CD4-positive, alpha-beta T cell treated with Interleukin-4 for 4 hours (primary cell): ENCODE measurements at places on chromosomes 16 and 17.

DNA sequence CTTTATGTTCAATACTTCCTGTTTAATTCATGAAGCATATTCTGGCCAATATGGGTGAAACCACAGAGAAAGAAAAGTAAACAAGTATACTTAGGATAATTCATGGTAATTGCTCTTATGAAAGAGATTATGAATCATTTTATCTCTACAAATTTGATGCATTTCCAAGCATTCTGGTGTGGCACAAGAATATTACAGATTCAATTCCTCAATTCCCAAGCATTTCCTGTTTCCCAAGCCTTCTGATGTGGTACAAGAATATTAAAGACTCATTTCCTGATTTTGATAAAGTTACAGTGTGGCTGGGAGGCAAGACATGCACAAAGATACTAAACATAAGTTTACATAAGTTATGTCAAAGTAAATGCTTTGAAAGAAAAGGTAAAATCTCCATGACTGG is 126.1 kb upstream of the NUDT7 start:
- DNase-seq = no peak

DNA sequence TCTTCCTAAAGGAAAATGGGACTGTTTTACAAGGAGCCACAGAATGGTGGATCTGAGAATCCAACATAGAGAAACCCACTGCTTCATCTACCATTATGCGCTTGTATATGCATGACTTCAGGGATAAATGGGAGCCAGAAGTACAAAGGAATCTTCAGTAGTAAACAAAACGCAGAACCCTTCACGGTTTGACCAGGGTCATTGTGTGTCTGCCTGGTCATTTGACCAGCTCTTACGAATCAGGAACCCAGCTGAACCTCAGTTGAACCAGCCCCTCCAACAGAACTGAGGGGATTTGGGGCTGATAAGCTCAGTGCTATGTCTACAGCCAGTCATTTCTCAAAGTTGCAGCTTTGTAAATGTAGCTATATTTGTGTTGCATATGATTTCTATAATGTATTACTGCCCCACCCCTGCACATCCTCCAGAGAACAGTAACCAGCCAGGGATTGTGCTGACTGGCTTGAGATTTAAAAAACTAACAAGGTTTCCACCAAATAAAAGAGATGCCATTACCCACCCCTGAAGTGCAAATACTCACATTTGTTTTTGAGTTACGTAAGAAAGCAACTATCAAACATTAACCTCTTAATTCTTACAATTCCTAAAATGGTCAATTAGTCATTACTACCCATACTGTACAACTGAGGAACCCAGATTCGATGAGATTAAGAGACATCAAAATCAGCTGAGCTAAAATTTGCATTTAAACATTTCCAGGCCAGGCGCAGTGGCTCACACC is 6.3 kb downstream of the CMTM4 start:
- no peak for DNase-seq

- DNase-seq = no peak
These were observed 62.6 kb upstream of the ERN1 start for GRCh38 chr17:64192589-64192988.

DNA sequence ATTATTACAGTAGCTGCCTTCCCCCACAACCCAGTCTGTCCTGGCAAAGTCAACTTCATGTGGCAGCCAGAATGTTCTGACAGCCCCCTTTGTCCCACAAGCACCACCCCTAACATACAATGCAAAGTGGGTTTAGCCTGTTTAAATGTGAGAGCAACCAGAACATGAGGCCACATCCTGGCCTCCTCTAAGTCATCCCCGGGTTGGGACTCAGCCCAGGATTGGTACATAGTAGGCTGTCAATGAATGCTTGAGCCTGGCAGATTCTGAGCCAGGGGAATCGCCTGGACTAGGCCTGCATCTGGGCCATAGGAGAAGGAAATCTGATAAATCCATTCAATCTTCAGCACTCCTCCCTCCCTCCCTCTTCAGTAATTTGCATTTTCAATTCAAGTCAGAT is 4.3 kb upstream of the ITGA3 start:
- DNase-seq = no peak

DNA sequence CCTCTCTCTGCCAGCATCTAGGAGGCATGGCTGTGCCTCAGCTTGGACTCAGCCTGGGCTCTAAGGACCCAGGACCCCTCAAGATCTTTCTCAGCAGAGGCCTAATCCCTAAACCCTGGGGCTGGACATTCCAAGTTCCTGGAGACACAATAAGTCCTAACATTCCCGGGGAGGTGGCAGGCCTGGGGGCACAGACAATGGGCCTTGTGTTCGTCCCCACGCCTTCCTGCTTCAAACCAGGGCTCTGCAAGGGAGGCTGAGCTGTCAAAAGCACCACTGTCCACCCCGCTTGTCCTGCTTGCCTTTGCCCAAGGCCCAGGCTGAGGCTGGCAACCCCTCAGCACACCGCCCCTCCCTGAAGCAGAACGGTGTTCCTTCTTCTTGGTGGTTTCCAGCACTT is 13.7 kb downstream of the SDK2 start:
- DNase-seq = no peak

GRCh38 chr17:73641826-73642600 is 2.2 kb downstream of the SDK2 start:
- no peak for DNase-seq

DNA sequence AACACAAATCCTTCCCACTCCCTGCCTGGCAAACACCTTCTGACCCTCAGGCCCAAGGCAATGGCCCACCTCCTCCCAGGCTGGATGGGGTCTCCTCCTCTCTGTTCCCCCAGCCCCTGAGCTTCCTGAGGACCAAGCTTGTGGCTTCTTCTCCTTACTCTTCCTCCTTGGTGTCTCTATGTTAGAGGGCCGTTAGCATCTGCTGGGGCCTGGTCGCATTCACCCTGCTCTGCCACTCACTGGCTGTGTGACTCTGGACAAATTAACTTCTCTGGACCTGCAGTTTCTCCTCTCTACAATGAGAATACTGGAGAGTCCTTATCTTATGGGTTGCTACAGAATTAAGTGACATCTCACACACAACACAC is 725 bp upstream of the MT2A start:
- DNase-seq = no peak

GRCh38 chr16:23999663-24000062 is 163.9 kb downstream of the PRKCB start:
- DNase-seq = no peak

- no peak for DNase-seq
These were observed 26.3 kb upstream of the GAS7 start for GRCh38 chr17:10224582-10225195.

DNA sequence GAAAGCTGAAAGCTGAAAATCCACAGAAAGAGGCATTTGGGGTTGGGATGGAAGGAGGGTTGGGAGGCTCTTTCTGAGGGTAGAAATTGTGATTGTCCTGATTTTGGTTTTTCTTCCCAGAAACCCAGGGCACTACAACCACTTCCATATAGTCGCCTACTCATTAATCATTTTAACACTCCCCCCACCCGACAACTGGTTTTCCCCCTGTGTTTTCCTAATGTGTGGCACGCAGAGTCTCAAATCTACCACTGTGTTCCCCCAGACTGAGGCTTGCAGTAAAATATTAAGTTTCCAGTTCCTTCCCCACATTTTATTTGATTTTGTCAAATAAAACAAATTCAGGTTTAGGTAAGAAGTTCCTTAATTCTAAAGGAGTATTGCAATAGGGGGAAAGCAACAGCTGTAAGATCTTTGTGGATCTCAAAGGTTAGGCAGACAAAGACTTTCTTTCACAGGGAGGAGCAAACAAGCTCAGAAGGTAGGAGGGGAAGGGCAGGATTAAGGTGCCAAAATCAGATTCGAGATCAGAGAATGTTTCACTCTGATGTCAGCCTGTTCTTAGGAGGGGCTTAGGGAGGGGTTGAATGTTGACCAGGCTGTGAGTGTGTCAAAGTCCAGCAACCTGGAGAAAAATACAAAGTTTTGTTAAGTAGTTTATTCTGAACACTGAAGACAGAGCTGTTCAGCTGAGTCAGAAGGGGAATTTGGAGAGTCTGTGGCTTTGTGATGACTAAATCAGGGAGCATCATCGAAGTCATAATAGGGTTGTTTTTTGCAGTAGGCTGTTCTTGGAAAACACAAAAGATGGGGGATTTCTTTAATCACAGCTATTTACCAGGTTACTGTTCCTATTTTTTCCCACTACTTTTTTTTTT is 3.6 kb downstream of the ZNF267 start:
- DNase-seq = peak; percentile 94

GRCh38 chr16:73610605-73611156 is 562.8 kb upstream of the ZFHX3 start:
- DNase-seq = no peak

DNA sequence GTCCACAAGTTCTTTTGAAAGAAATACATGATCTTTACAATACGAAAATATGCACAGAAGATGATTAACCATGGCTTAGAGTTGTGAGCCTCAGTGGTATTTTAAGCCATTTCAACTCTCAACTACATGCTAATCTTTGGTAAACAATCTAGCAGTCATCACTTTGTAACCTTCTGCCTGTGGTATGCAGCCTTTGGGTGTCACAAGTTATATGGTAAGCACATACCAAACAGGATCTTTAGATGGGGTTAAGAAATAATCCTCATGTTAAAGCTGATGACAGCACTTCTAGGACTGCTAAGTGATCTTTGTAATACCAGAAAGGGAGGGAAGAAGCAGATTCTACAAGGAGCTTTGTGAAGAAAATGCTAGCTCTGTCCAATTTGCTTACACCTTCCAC is 74.3 kb downstream of the CA4 start:
- DNase-seq = no peak

GRCh38 chr17:34156741-34157589 is 98.1 kb upstream of the CCL2 start:
- no peak for DNase-seq

DNA sequence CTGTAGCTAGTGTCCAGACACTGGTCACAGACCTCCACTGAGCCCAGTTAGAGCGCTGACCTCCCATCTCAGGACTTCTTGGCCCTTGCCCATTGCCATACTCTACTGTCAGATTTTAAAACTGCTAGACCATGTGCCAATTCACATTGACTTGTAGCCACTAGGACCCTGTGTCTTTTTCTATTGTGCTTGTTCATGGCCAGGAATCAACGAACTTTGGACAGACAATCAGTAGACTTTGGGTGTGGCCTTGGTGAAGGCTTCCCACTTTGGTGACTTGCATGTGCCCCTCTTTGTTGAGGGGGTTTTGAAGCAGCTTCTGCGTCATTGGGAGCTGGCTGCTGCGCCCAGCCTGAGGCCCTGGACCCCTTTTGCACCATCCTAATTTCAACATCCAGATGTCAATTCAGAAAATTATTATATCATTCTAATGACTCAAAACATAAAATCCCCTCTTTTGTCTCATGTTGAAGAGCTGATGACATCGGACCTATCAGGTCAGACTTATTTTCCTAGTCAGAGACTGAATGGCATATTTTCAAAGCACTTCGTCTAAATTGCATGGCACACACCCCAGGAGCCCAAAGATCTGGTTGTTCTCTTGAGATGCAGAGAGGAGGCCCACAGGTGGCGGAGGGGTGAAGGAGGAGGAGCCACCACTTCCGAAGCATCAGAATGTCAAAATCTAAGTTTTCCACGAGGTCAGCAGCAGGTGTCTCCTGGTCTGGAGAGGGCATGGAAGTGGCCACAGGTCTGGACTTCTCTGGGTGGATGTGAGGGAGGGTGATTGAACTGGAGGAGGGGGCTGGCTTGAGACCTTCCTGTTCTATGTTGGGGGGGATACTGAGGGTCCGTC is 93.4 kb upstream of the CBX4 start:
- DNase-seq = no peak

DNA sequence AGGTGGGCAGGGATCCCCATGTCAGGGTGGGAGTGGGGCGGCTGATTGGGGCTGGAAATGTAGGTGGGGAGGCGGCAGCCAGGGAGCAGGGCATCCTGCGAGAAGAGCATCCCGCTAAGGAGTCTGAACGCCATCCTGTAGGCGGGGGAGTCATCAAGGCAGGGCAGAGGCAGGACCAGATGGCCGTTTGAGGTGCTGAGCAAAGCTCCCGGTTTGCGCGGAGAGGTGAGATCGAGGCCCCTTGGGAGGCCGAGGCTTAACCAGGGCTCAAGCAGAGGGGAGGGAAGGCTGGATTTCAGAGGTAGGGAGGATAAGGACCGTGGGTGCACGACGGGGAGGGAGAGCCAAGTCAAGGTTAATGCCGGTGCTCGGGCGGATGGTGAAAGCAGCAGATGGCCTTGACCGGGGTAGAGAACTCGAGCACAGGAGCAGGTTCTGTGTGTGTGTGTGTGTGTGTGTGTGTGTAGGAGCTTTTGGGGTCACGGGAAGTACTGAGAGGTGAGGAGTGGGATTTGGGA is 472 bp upstream of the NME2 start:
- DNase-seq = no peak

GRCh38 chr17:13442361-13442760 is 159.4 kb downstream of the HS3ST3A1 start:
- no peak for DNase-seq

DNA sequence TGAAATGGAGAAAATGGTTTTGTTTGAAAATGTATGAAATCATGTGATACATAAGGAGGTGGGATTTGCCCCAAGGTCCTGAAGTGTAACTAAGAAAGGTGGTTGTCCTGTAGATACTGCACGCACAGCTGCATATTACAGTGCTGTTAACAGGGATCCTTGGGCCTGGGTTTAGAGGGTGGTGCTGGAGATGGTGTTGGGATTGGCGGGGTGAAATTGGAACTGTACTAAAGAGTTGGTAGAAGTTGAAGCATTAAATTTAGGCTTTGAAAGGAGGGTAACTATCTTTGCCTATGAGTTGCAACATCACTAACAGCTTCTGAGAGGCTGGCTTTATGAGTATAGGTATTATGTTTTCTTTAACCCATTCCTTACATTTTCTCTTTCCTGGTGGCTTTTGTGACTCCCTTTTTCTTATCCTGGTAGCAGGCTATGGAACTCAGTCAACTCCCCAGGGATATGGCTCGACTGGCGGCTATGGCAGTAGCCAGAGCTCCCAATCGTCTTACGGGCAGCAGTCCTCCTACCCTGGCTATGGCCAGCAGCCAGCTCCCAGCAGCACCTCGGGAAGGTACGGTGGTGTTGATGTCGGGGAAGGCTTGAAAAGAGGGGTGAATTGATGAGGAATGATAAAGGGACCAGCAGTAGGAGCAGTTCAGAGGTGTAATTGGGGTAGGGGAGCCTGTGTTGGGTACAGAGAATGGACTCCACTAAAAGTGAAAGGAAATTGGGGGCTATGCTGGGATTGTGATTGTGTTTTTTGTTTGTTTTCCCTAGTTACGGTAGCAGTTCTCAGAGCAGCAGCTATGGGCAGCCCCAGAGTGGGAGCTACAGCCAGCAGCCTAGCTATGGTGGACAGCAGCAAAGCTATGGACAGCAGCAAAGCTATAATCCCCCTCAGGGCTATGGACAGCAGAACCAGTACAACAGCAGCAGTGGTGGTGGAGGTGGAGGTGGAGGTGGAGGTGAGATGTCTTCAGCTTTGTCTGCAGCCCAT is 3.8 kb downstream of the FUS start:
- DNase-seq = no peak

- no peak for DNase-seq
These were observed 1.2 kb downstream of the FSCN2 start for GRCh38 chr17:81529437-81529803.
